ENCODE measurements at places on chromosomes 7 and 10.

- no peak for DNase-seq
- H3K4me3 ChIP-seq: no peak overlapping the region
- no peak overlapping the region for H3K27ac ChIP-seq
- H3K36me3 ChIP-seq: no peaks in the 10 kb centered on the region
- no peaks in the 10 kb centered on the region for H3K27me3 ChIP-seq
- no peaks in the 10 kb centered on the region for H3K4me1 ChIP-seq
Measured at GRCh38 chr7:14069961-14070360, 80.5 kb upstream of the ETV1 start.

- no peak for DNase-seq
- H3K27me3 ChIP-seq: no peaks in the 10 kb centered on the region
- no peak overlapping the region for H3K27ac ChIP-seq
- H3K4me3 ChIP-seq: no peak overlapping the region
- H3K36me3 ChIP-seq: no peaks in the 10 kb centered on the region
Measured at GRCh38 chr10:71697938-71698709, 21.5 kb downstream of the C10orf105 start.

DNA sequence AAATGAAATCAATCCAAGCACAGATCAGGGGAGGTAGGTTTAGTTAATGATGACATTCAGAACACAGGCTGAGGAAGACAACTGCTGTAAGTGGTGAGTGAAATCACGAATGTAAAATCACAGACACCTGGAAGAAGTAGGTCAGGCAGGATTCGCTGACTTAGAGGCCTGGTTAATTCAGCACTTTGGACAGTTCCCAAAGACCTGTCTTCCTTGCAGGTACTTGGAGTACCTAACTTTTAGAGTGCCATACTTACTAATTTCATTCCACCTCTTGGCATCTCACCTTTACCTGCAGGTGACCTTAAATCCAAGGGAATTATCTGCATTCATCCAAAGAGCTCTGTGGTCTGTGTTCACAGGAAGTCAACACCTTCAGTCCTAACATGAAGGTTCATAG is 822.3 kb downstream of the PHTF2 start:
- no peaks in the 10 kb centered on the region for H3K36me3 ChIP-seq
- no peaks in the 10 kb centered on the region for H3K27me3 ChIP-seq
- no peaks in the 10 kb centered on the region for H3K4me1 ChIP-seq
- H3K4me3 ChIP-seq: no peak overlapping the region
- DNase-seq: no peak

DNA sequence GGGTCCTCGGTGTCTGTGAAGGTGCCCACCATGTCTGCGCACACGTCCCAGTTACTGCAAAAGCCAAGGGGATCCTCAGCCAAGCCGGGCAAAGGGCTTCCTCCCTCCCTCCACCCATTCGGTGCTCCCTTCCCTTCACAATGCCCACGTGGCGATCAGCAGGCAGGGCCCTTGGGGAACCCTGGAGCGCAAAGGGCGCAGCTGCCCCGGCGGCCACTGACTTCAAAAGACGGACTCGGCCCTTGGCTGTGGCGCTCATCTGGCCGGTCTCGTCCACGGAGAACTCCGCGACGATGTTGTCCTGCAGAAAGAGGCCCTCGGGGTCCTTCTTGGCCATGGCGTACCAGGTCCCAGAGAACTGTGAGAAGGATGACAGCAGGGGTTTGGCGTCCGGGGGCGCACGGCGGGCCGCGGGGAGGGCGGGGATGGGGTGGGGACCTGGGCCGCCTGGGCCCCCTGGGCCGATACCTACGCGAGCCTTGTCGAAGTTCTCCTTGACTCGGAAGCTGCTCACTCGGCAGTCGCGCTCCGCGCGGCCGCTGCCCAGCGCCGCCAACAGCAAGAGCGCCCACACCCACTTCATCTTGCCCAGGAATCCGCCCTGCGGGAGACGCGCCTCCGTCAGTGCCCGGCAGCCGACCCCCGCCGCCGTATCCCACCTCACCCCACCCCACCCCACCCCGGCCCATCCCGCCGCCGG is 439 bp downstream of the RBP4 start:
- H3K4me3 ChIP-seq: no peak overlapping the region
- no peaks in the 10 kb centered on the region for H3K4me1 ChIP-seq
- no peaks in the 10 kb centered on the region for H3K36me3 ChIP-seq

GRCh38 chr10:124224331-124225028 is 131.1 kb upstream of the CHST15 start:
- no peak for DNase-seq
- no peaks in the 10 kb centered on the region for H3K36me3 ChIP-seq
- H3K27me3 ChIP-seq: no peaks in the 10 kb centered on the region

GRCh38 chr7:101890749-101891523 is 73.5 kb downstream of the CUX1 start:
- no peak overlapping the region for H3K27ac ChIP-seq
- no peak overlapping the region for H3K4me3 ChIP-seq
- H3K4me1 ChIP-seq: no peaks in the 10 kb centered on the region
- no peaks in the 10 kb centered on the region for H3K27me3 ChIP-seq
- H3K36me3 ChIP-seq: no peaks in the 10 kb centered on the region

GRCh38 chr7:43458330-43459018 is 124.4 kb upstream of the STK17A start:
- no peaks in the 10 kb centered on the region for H3K4me1 ChIP-seq
- no peaks in the 10 kb centered on the region for H3K27me3 ChIP-seq
- H3K27ac ChIP-seq: no peak overlapping the region
- DNase-seq: no peak
- H3K4me3 ChIP-seq: no peak overlapping the region

DNA sequence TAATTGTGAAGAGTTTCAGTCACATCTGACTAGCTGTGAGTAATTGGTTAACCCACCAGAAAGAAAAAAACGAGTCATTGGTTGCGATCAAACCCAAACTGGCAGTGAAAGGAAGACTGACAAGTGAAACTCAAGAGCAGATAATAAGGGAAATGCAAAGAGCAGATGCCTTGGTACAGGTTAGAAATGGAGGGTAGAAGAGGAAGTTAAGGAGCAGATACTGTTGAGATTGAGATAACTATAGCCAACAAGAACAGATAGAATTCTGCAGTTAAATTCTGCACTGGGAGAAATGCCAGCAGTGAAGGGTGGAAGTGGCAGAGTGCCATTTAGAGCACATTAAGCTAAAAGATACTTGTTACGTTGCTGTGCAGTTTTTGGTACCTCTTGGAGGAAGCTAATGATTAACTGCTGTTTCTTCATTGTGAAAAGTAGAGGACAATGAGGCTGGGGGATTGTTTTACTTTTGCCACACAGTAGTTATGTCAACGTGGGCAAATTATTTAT is 65.8 kb downstream of the CDK13 start:
- no peaks in the 10 kb centered on the region for H3K27me3 ChIP-seq
- H3K4me3 ChIP-seq: no peak overlapping the region
- no peak for DNase-seq
- H3K4me1 ChIP-seq: peaks cover 9% of the 10 kb centered on the region

- no peaks in the 10 kb centered on the region for H3K4me1 ChIP-seq
- H3K4me3 ChIP-seq: no peak overlapping the region
- no peak overlapping the region for H3K27ac ChIP-seq
- no peaks in the 10 kb centered on the region for H3K27me3 ChIP-seq
Measured at GRCh38 chr10:67086327-67087134, 160.7 kb downstream of the LRRTM3 start.

All from CD4-positive, alpha-beta memory T cell (primary cell).